ENCODE measurements at places on chromosomes 13 and 19.

DNA sequence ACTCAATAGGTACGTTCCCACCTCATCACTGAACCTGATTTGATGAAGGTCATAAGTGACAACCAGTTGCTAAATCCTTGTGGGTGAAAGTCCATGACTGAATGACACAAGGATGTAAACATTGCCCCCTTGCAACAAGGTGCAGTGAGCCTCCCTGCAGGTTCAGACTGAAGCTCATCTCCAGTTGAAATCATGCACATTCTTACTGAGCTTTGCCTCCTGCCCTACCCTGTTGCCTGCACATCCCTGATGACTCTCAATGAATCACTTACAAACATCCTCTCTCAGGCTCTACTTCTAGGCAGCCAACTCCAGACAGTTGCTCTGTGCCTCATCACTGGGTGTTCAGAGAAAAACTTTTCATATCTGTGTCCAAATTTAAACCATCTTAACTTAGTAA lies 42.5 kb upstream of the ARGLU1 start:
- DNase-seq: no peak

GRCh38 chr19:7480222-7480969 lies 8.4 kb downstream of the PEX11G start:
- no peak for DNase-seq

GRCh38 chr19:15436012-15436825 lies 13.5 kb downstream of the WIZ start:
- DNase-seq: no peak

DNA sequence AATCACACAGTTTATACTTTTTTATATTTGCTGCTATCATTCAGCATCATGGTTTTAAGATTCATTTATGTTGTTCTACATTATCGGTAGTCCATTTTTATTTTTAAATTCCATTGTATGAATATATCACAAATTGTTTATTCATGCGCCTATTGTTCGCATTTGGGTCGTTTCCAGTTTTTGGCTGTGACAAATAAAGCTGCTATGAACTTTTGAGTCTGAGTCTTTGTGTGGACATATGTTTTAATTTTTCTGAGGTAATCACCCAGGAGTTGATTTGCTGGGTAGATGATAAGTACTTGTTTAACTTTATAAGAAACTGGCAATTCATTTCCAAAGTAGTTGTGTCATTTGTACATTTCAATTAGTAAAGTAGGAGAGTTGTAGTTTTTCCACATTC lies 74.2 kb upstream of the CSNK1A1L start:
- no peak for DNase-seq

- DNase-seq: no peak
These were observed 53.3 kb downstream of the RFX2 start for GRCh38 chr19:6056801-6057650.

DNA sequence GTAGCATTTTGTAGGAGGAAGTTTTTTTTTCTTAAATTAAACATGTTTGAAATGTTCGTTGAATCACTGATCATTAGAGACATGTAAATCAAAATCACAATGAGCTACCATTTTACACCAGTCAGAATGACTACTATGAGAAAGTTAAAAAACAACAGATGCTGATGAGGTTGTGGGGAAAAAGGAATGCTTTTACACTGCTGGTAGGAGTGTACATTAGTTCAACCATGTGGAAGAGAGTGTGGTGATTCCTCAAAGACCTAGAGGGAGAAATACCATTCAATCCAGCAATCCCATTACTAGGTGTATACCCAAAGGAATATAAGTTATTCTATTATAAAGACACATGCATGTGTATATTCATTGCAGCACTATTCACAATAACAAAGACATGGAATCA lies 122.0 kb upstream of the ARGLU1 start:
- no peak for DNase-seq

- DNase-seq: no peak
These were observed 257 bp downstream of the KCTD12 start for GRCh38 chr13:76886005-76886291.

- no peak for DNase-seq
These were observed 326.0 kb downstream of the GPC6 start for GRCh38 chr13:93552596-93552995.

DNA sequence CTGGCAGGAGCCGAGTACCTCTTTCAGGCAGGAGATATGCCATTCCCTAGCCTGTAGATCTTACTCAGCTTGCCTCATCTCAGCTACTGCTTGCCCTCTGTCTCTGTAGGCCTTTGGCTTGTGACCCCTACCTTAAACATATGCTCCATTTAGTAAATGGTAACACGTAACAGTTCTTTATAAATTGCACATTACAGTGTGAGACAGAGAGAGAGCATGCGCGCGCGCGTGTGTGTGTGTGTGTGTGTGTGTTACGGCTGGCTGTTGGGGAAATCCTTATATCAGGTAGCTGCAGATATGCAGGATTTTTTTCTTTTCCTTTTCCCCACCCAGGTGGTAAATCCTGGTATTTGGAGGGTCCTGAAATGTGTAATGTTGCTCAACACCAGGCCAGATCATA lies 4.2 kb downstream of the SPINT2 start:
- no peak for DNase-seq

DNA sequence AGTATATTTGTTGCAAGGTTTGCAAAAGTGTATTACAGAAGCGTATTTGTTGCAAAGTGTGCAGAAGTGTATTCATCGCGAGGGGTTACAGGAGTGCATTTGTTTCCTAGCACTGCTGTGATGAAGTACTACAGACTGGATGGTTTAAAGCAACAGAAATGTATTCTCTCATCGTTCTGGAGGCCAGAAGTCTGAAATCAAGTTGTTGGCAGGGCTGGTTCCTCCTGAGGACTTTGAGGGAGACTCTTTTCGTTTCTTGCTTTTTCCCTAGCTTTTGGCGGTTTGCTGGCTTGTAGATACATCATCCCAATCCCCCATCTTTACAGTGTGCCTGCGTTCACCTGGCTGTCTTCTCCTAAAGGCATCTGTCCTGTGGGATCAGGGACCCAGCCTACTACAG lies 127.9 kb upstream of the USP29 start:
- DNase-seq: no peak

- DNase-seq: no peak
These were observed 9.0 kb upstream of the ACSBG2 start for GRCh38 chr19:6126335-6126974.

GRCh38 chr19:8416796-8417195 lies 3.7 kb downstream of the MARCHF2 start:
- DNase-seq: no peak

DNA sequence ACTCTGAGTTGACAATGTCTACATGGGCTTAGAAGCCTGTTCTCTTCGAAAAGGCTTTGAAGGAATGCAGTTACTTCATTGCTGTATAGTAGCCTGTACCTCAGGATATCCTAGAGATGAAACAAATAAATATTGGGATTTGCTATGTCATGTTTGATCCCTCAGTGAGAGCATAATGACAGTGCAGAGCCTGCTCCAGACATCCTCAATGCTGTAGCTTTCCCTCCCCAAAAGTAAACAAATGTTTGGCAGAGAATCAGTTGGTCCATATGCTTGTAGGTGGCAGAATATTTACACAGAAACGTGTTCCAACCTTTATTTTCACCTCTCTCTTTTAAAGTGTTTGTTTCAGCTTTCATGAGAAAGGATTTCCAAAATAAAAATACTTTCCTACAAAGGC lies 515.3 kb upstream of the SGCG start:
- DNase-seq: no peak

GRCh38 chr13:67228031-67228430 lies 2.1 kb downstream of the PCDH9 start:
- no peak for DNase-seq

DNA sequence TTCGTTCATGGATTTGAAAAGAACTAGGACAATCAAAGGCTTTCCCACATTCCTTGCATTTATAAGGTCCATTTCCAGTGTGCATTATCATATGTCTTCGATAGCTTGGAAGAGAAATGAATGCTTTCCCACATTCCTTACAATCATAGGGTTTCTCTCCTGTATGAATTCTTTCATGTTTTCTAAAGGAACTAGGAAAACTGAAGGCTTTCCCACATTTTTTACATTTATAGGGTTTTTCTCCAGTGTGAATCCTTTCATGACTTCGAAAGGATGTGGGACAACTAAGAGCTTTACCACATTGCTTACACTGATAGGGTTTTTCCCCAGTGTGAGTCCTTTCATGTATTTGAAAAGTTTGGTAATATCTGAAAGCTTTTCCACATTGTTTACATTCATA lies 19.8 kb downstream of the ZNF709 start:
- no peak for DNase-seq

DNA sequence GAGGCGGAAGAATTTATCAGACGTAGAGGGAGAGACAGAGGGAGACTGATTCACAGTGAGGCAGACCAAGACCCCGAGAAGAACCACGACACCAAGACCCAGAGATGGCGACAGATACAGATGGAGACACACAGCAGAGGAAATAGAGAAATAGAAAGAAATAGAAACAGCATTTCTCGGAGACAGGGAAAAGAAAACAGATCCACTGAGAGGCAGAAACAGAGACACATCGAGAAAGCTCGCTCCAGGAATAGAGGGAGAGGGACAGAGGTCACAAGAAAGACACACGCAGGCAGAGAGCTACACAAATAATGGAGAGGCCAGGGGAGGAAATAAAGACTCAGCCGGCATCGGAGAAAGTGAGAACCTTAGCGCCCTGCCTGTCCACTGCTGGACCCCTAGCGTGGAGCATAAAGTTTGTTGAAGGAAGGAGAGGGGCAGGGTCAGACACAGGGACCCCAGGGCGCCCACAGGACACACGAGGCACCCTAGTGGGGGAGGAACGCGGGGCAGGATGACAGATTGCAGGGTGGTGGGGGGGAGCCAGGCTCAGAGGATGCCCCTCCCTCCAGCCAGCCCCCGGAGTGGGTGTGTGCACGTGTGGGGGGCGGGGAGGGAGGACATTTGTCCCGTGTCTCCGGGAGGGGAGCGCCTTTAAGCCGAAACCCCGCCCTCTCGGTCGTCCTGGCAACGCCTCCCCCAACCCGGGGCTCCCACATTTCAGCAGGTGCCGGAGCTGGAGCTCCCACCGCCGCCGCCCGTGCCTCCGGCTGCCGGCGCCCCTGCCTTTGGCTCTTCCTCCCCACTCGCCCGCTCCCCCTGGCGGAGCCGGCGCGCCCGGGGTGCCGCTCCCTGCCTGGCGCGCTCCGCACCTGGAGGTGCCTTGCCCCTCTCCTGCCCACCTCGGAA lies at the start of gene PRKCG:
Gene PRKCG, plus strand, starts transcription at position 716 of the 909 bp plus-strand sequence. CDS start 298 bp downstream, outside the sequence.
- DNase-seq: peak; percentile 38

GRCh38 chr19:44925114-44925891 lies 10.9 kb downstream of the APOC1 start:
- no peak for DNase-seq

- DNase-seq: no peak
These were observed 80.4 kb downstream of the MAP4K1 start for GRCh38 chr19:38537071-38537936.

- DNase-seq: no peak
These were observed 53.2 kb upstream of the LSM14A start for GRCh38 chr19:34118879-34119748.

DNA sequence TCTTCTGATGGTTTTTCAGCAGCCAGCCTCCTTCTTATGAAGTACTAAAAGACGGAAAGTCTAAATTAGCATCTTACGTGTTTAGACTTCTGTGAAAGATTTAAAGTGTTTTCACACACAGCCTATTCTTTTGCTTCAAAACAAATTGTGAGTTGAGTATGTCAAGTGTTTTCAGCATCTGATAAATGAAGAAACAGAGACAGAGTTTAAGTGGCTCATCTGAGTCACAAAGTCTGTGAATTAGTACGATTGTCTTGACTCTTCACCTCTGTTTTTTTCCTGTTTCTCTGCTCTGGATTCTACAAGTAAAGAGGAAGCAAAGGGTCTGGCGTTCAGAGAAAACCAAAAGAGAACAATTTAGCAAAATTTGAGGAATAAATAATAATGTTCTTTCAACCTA lies 116.4 kb downstream of the FRY start:
- no peak for DNase-seq

- no peak for DNase-seq
These were observed 4.5 kb downstream of the ZNF787 start for GRCh38 chr19:56116606-56117005.

- DNase-seq: no peak
These were observed 15.5 kb downstream of the ZNF610 start for GRCh38 chr19:52351512-52351911.
